T-helper 2 cell treated with Interferon-gamma antibody and Interleukin-4, amounts not matched to agents 5 μg/mL and 100 μg/mL, for 36 hours (primary cell): ENCODE measurements at places on chromosomes 3 and 15.

GRCh38 chr3:161371441-161372320, at the start of gene SPTSSB:
Gene SPTSSB, minus strand, starts transcription at chr3:161371517. Its CDS starts 25,194 bp downstream, at chr3:161346323.
- no peak for DNase-seq

DNA sequence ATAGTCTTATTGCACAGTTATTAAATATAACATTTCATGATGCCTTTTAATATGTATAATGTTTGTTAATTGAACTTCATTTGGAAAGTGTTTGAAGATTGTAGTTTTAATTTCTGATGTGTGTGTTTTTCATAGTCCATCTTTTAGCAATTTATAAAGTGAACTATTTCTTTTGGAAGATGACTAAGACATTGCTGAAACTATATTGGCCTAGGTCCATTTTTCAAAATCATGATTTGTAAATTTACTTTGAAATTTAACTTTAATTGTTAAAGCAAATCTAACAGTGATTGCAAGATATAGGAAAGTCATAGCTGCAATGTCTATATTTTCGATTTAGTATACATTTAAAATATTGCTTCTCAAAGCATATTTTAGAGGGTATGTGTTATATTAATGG, 30.8 kb downstream of the MCTP2 start:
- no peak for DNase-seq

- DNase-seq, result no peak
These were observed 299.0 kb downstream of the NR2F2 start for GRCh38 chr15:96629511-96629910.

DNA sequence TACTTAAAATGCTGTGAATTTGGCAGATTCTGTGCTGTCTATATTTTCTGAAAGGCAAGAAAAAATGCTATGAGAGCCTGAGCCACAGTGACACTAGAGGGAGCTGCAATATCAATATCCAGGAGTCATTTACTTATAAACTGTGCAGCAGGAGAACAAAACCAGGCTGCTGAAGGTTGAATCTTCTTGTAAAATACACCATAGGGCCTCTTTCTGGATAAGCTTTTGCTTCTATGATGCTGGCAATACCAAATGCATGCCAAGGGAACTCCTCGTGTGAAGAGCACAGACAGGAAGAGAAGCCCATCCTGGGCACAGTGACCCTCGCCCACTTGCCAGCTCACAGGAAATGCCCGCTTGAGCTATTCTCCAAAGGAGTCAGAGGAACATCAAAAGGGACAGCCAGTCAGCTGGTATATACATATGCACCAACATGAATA, 48.0 kb upstream of the TSPAN3 start:
- no peak for DNase-seq

DNA sequence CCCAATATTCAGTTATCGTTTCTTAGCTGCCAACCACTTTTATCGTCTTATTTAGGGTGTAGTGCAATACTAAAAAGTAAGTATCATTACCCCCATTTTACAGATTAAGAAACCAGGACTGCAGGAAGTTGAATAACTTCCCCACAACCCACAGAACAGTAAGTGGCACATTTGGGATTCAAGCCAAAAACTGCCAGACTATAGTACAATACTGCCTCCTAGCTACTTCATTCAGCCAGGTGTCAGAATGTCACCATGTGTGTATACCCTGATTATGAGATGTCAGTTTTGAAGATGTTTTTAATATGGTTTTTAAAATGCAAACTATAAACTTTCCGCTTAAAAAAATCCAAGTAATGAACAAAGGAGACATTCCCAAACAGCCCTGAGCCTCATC, 74.2 kb upstream of the PROK2 start:
- DNase-seq, result no peak

- no peak for DNase-seq
These were observed 47.1 kb upstream of the ADGRG7 start for GRCh38 chr3:100562224-100562857.

DNA sequence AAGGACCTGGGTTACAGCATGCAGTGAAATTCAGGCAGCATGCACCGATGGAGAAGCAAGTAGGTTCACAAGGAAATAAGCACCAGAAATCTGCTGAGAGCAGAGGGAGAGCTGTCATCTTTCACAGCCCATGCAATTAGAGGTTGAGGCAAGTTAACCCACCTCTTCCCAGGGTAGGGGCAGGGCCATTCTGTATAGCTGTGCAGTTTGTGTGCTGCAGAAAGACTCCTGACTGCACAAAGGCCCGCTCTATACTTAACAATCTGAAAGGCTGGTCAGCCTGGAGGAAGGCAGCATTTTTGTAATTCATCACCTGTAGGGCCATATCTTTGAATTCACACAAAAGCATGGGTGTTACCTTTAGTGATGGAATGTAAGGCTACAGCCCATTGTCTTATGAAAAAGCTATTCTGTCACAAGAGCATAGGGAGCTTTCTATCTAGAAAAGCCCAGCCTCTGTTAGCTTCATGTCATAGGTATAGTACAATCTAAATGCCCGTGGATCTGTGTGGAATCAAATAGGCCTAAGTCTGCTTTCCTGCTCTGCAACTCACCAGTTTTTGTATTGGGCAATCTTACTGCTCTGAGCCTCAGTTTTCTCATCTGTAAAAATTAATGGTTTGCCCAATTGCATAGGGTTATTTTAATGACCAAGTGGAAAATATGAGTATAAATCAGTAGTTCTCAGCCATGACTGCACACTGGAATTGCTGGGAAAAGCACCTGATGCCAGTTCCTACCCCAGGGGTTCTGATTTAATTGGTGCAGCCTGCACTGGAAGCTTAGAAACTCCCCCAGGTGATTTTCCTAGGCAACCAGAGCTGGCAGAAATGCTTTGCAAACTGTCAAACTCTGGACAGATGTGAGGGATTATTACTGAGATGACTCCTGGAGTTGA, 65.2 kb downstream of the ATP13A5 start:
- DNase-seq, result no peak

DNA sequence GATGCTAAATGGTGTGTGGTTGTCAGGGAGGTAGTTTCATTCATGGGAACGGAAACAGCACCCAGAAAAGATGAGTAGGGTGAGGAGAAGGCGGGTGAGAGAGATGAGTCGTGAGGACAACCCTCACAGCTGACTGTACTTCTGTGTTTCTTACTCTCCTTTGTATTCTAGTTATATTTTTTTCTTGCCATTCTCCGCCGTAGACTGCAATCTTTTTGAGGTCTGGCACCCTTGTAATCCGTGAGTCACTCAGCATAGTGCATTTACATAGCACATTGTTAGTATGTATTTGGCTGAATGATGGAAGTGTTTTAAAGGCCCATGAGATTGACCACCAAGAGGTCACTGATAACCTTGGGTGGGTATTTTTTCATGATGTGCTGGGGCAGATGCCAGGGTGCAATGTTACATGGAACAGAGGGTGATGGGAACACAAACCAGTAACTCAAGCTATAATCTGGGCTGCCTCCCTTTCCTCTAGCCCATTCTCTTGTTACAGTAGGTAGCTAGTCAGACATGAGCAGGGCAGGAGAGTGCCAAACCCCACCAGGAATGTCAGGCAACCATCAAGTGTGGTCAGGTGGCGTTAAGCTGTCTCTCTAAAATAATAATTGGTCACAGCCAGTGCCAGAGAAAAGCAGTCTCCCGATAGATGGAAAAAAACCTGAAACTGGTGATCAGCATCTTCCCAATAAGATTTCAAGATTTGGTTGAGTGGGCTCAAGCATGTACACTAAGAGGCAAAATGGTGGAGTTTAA, 18.8 kb upstream of the DGKG start:
- DNase-seq, result no peak

DNA sequence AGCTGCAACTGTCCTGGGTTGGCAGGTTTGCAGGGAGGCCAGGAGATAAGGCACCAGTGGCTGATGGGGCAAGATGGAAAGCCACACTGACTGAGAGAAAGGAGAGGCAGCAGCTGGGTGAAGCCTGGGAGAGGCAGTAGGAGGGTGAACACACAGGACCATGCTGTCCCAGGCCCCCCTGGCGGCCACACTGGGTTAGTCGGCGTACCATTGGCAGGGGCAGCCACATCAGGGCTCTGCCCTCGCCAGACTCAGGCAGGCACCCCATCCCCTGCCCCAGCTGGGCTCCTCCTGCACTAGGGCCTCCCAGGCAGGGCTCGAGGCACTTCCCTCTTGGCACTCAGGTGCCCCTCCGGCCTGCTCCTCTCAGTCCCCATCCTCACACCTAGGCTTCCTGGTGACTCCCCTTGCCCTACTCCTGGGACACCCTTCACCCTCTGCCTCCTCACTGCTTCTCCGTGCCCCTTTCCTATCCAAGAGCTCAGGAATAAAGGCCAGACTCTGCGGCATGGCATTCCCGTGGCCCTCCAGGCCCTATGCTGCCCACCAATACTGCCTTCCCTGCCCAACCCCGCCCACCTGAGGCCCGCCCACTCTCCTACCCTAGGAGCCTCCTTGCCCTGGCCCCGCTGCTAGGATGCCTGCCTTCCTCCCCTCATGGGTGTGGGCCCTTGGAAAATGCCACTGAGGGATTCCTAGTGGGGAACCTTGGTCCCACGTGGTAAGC, 28.7 kb upstream of the DUSP7 start:
- no peak for DNase-seq

DNA sequence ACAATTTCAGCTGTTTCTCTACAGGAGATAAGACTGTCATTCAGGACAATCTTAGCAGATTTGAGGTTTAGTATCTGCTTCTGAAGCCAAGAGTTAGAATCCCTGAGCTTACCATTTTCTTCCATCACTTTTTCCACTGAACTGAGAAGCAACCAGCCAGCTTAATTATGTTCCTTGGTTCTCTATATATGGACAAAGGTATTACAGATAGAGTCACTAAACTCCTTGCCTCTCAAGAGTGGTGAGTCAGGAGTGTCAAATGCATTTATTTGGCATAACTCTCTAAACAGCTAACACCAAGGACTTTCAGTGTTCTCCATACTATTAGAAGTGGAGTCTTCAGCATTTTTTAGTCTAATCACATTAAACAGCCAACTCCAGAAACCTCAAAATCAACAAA, 239.3 kb downstream of the ALCAM start:
- no peak for DNase-seq

DNA sequence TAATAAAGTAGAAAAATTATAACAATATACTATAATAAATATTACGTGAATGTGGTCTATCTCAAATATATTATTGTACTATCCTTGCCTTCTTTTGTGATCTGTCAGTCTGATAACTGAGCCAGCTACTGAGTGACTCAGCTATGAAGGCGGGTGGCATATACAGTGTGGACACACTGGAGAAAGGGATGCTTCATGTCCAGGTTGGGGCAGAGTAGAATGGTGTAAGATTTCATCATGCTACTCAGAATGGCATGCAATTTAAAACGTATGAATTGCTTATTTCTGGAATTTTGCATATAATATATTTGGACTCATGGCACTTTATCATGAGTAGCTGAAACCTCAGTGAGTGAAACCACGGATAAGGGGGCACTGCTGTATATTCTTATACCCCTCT, 172.9 kb upstream of the TBC1D5 start:
- DNase-seq, result no peak

DNA sequence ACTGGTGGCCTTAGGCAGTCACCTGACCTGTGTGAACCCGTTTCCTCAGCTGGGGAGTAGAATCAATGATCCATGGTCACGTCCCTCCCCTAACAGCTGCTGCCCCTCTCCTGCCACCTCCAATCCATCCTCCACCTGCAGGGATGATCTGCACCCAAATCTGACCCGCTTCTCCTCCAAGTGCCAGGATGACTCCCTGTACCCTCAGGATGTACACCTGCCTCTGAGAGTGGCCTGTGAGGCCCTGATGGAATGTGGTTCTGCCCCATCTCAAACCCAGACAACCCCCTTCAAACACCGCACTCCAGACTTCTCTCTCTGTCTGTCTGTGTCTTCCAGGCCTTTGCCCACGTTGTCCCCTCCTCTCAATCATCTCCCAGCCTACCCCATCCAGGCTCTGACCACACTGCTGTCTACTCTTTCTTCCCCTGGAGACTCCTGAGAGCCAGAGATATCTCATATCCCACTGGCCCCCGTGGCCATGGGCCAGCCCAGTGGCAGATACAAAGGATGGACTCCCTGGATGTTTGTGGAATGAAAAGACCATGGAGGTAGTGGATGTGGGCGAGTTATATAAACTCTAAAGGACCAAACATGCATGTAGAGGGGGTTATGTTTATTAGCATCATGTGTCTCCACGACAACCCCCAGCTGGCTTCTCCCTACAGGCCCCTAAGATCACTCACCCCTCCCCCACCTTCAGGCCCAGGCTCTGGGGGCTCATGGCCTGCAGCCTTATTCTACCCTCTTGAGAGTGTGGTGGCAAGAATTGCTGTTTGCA, 84.9 kb downstream of the SMAD6 start:
- DNase-seq, result no peak

GRCh38 chr3:52088445-52089367, 32.3 kb upstream of the DUSP7 start:
- DNase-seq, result no peak

DNA sequence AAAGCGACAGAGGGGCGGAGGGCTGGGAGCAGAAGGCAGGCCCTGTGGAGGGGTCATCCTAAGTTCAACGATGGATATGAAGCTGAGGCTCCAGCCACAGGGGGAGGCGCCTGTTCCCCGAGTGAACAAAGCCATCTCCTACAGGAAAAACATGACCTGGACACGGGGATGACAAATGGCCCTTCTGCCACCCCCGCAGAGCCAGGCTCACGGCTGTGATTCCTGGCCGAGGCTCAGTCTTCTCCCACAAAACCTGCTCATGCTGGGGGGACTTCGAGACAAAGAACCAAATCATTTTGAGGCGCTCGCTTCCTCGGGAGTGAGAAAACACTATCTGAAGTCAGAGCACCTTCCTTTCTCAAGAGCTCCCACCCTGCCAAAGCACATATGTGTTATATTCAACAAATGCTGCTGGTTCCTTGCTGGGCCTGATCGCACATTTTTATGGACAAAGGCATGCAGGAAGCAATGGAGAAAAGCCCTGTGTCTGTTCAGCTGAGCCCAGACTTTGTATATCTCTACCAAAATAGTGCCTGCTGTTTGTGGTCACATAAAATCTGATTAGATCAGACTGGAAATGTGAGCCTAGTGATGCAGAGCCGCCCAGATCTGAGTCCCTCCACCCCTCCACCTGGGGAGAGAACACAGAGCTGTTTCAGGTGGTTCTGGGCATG, 5.6 kb downstream of the RBP1 start:
- no peak for DNase-seq

DNA sequence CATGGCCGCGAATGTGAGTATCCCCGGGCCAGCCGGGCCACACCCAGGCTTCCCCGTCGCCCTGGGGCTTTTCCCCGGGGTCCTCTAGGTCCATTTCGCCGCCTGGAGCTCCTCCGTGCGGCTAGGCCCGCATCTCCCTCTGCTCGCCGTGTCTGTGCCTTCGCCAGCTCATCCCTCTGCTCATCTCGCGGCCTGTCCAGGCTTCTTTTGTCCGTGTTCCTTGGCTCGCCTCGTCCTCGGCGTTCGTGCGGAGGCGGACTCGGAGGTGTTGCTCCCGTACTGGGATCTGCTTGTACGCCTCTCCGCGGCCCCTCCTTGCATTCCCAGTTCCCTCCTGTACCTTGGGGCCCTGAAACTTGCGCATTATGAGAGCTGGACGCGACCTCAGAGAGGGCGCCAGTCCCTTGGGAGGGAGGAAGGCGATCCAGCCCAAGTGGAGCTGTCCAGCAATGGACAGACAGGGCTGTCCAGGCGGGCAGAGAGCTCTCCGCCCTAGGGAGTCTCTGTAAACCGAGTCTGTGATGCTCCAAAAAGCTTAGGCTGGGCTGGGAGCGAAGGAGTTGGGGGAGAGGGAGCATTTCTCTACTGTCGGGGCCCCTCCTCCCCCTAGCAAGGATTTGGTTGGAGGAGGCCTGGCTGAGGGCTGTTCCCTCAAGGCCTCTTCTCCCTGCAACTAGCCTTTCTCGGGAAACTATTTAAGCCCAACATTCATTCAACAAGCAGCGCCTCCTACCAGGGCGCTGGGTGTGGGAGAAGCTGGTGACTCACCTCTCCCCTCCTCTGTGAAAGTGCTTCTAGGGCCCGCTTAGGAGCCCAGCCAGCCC, 553 bp downstream of the TMEM43 start:
- peak; percentile 68 for DNase-seq

- no peak for DNase-seq
These were observed 231.6 kb downstream of the XXYLT1 start for GRCh38 chr3:195039180-195039843.
